ENCODE measurements at places on chromosomes 11 and 22.

- DNase-seq = no peak
Observed at GRCh38 chr11:81707881-81708280, 1025.8 kb downstream of the FAM181B start.

- DNase-seq = no peak
Observed at GRCh38 chr11:43130616-43131015, 181.2 kb upstream of the API5 start.

DNA sequence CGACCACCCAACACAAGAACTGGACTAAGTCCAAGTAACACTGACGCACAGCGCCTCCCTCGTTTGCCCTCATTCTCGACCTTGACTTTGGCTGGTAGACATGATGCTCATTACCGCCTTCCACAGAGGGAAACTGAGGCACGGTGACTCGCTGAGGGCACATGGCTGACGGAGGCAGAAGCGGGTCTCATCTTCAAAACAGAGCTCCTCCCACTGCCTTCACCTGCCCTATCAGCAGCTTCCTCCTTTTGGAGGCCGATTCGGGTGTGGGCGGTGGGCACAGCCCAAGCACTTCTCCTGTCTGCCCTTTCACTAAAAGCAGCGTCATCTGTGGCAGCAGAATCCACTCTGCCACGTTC is 2.0 kb upstream of the KMT5B start:
- no peak for DNase-seq

DNA sequence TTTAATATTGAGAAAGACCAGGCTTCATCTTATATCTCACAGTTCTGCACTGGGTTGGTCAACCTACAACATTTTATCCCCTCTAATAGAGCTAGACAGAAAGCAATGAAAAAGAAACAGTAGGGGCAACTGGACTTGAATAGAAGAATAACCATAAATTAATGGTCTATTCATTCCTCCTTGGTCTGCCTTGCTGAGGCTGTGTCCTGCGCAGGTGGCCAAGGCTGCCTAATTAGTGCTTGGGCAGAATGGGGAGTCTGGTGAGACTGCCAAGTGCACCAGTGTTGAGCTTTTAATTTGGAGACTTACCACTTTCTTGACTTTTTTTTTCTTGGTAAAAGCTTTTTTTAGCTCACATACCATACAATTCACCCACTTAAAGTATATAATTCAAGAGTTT is 35.0 kb upstream of the SPON1 start:
- DNase-seq = no peak

GRCh38 chr11:64222651-64223000 is 3.4 kb downstream of the TRPT1 start:
- DNase-seq = no peak

GRCh38 chr11:3121416-3121815 is 43.7 kb downstream of the OSBPL5 start:
- no peak for DNase-seq

All from stimulated activated CD8-positive, alpha-beta memory T cell treated with anti-CD3 and anti-CD28 coated beads, Interleukin-2, amount 100 ng/mL, for 1 hour (primary cell).